ENCODE measurements at places on chromosomes 16 and 17.

DNA sequence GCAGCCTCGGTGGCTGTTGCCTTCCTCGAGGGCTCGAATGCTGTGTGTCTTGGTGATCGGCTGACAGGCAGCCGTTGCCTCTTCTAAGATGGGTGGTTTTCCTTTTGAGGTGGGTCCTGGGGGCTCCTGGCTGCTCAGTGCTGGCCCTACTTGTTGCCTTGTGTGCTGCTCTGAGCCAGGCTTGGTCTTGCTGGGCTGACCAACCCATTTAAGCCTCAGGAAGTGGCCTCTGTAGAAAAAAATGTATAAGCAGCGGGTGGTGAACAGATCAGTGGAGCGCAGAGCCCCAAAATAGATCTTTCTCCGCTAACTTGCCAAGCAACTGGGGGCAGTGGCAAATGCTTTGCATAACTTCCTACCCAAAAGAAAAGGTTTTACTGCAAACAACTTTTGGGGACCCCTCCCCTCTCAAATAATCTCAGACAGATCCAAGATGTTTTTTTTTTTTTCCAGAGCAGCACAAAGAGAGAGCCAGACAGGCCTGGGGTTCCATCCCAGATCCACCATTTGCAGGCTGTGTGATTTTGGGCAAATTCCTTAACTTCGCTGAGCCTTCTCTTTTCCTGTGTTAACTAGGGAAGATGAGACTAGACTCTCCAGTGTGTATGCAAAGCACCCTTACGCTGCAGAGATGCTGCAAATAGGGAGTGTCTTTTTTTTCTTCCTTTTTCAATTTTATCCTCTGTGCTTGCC is 42.5 kb downstream of the PLCG2 start:
- no peak for DNase-seq

- DNase-seq = no peak
Measured at GRCh38 chr17:49132699-49133364, at the start of gene B4GALNT2. Gene B4GALNT2, plus strand, starts transcription at chr17:49132769. Its CDS starts 24 bp downstream, at chr17:49132793.

DNA sequence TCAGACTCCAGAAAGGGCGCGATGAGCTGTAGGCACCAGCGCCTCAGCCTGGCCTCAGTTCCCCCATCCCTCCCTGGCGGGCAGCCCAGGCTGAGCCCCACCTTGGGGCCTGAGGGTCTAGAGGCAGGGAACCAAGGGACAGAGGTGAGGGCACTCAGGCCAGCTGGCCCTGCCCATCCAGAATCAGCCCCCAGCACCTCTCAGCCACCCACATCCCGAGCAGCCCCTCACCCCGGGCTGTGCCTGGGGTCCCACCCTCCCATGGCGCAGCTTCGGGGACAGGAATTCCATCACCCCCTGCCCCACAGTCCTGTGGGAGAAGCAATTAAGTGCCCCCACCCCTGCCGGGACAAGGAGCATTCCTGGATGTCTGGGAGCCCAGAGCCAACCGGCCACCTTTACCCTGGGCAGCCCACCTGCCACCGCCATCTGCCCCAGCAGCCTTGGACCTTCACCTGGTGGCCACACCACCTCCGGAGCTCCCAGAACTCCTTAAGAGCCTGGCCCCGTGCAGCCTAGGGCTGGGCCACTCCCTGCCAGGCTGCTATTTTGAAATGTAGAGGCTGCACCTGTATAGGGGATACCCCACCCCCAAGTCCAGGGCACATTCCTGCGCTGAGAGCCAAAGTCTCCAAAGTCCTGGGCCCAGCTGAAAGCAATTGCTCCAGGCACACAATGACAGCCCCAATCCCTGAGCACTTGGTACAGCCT is 33.7 kb upstream of the PVALEF start:
- no peak for DNase-seq

DNA sequence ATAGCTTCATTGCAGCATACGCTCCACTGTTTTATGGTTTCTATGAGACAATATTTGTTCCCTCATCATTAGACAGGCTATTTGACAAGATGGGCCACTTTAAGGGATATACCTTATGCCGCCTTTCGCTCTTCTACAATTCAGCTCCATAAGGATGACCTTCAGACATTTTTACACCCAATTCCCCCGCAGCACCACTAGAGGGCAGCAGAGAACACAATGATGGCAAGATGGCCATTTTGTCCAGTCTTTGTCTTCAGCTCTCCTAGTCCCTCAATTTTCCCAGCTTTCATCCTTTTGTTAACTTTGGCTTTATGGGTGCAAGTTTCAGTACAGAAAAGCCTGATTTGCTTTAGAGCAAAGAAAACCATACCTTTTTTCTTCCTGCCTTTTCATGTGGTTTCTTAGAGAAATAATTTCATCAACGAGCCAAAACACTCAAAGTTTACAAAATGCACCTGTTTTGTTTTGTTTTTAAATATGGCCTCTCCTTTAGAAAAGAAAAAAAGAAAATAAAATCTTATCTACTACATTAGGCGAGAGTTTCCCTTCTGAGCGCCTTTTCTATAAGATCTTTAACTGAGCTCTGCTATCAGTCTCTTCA is 355.3 kb downstream of the TOX3 start:
- peak; percentile 76 for DNase-seq

GRCh38 chr16:16032271-16032979 is 83.0 kb downstream of the ABCC1 start:
- no peak for DNase-seq

- DNase-seq = no peak
Measured at GRCh38 chr16:85259832-85260167, 147.5 kb upstream of the CIBAR2 start.

DNA sequence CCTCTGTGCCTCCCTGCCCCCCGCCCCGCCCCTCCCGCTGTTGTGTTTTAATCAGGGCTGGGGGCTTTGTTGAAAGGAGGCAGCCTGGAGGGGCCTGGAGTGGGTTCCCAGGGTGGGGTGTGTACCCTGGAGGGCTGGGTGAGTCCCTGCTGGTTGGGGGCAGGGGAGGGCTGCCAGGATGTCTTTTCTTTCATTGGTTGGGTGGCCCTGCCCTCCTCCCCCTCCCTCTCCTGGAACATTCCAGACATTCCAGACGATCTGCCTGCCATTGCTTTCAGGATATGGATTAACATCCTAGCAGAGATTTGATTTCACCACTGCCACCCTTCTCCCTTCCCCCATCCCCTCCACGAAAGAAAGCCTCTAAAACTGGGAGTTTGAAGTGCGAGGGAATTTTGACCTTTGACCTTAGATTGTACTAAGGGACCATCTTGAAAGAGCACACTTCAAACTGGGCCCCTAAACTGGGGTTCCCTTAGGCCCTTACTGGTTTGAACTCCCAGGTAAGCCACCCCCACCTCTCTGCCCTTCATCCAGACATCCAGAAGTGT is 25.3 kb downstream of the IGF2BP1 start:
- peak; percentile 87 for DNase-seq

DNA sequence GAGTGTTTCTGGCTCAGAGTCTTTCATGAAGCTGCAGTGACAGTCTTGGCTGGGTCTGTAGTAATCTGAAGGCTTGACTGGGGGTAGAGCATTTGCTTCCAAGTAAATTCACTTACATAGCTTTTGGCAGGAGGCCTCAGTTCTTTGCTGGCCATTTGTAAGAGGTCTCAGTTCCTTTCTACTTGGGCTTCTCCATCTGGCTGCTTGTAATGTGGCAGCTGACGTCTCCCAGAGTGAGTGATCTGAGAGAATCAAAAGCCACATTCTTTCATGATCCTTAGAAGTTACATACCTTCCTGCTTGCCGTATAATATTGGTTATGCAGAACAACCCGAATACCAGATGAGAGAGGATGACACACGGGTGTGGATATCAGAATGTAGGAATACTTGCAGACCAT is 39.8 kb downstream of the NF1 start:
- no peak for DNase-seq

GRCh38 chr17:35972535-35972934 is 8.8 kb downstream of the CCL16 start:
- no peak for DNase-seq

- no peak for DNase-seq
Measured at GRCh38 chr16:85061566-85061965, 34.0 kb downstream of the KIAA0513 start.

DNA sequence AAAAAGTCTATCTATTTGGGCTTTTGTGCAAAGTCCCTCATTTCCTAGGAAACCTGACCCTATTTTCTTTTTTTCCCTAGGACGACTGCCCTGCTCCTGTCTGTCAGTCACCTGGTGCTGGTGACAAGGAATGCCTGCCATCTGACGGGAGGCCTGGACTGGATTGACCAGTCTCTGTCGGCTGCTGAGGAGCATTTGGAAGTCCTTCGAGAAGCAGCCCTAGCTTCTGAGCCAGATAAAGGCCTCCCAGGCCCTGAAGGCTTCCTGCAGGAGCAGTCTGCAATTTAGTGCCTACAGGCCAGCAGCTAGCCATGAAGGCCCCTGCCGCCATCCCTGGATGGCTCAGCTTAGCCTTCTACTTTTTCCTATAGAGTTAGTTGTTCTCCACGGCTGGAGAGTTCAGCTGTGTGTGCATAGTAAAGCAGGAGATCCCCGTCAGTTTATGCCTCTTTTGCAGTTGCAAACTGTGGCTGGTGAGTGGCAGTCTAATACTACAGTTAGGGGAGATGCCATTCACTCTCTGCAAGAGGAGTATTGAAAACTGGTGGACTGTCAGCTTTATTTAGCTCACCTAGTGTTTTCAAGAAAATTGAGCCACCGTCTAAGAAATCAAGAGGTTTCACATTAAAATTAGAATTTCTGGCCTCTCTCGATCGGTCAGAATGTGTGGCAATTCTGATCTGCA is 12.9 kb downstream of the TMEM98 start:
- DNase-seq = no peak

DNA sequence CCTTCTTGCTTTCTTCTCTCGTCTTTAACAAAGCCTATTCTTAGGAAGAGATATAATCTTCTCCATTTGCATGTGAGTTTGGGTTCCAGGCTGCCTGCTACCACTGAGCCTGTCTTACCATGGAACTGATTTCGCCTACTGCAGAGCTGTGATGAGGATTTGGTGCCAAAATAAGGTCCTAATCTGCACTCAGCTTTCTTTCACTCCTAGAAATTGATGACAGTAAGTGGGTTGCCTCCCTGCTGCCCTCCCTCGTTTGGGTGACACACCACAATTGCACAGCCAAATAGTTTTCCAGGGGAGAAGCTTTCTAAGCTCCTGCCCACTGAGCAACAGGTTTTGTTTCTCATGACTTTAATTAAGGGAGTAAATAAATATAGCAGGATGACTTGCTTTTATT is 25.1 kb upstream of the ASIC2 start:
- DNase-seq = no peak
